HTR-8/SVneo (cell line): ENCODE measurements at places on chromosomes 7 and 10.

DNA sequence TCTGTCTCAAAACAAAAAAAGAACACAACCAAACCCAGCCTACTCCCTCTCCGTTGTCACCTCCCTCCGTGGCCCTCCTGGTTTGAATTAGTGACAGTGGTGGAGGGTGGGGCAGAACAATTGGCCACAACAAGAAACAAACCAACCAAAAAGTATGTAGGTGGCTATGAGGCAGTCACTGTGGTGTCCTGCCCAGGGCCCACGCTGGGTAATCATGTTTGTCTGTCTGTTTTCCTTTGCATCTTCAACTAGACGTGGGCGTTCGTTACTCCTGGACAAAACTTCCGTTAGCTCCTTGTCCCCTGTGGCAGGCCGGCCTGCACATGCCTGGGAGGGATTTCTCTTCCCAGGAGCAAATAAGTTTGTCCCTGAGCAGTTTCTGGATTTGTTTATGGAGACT lies 78.4 kb downstream of the XRCC2 start:
- no peak for DNase-seq

GRCh38 chr10:1159131-1160061 lies 103.2 kb downstream of the WDR37 start:
- DNase-seq = no peak

DNA sequence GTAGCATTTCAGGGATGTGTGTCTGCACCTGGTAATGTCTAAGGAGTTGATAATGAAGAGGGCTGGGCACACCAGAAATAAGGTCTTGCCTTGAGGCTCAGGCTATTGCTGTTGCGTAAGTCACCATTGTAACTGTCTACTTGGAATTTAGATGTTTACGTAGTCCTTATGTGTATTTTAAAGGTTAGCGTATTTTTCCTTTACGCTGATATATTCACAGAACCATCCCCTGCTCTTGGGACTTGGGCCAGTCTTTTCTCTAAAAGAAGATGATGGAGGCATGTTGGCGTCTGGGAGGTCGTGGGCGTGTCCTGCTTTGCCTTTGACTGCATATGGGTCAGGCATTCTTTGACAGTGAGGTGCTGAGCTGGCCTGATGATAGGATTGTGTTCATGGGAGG lies 14.7 kb downstream of the WDR37 start:
- DNase-seq = no peak

- peak; percentile 37 for DNase-seq
Observed at GRCh38 chr10:16777473-16778370, 39.5 kb downstream of the RSU1 start.

- no peak for DNase-seq
Observed at GRCh38 chr7:29471444-29472138, 92.0 kb upstream of the PRR15 start.

GRCh38 chr10:80204677-80205476 lies 460 bp downstream of the ANXA11 start:
- DNase-seq = no peak

DNA sequence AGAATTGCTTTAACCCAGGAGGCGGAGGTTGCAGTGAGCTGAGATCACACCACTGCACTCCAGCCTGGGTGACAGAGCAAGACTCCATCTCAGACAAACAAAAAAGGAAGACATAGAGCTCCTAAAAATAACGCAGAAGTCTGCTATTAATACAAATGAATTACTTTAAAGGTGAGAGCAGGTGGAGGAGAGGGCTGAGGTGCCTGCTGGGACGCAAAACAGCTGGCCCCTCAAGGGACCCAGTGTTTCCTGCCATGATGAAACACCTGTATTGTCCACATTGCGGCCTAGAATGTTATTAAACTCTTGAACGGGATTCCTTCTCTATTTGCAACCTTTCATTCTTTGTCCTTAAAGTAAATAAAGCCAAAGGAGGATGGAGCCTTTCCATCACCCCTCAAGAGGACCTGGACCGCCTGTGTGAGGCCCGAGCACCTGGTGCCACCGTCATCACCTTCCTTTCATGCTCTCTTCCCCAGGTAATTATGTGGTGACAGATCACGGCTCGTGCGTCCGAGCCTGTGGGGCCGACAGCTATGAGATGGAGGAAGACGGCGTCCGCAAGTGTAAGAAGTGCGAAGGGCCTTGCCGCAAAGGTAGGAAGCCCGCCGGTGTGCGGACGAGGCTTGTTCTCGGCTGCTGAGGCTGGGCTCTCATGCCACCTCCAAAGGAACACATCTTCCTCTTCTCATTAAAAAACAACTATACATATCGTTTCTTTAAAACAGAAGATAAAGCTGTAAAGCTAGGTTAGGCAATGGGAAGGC lies 136.7 kb downstream of the EGFR start:
- no peak for DNase-seq

DNA sequence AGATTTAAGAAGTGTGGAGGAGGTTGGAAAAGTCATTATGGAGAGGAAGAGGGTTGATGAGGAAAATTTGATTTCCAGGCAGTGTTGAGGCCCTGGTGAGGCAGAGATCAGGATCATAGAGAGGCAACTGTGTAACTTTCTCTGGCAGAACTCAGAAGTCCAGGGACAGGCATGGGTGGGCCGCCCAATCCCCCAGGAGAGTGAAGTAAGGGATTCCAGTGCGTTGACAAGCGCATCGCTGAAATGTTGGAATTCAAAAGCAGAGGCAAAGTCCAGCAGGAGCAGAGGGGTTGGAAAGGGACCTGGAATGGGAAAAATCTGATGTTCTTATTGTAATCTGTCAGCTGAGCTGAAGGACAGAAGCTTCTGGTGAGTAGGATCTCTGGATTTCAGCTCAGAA lies 207.3 kb downstream of the FAM107B start:
- DNase-seq = no peak

GRCh38 chr10:74934100-74934812 lies 107.9 kb downstream of the KAT6B start:
- DNase-seq = no peak

DNA sequence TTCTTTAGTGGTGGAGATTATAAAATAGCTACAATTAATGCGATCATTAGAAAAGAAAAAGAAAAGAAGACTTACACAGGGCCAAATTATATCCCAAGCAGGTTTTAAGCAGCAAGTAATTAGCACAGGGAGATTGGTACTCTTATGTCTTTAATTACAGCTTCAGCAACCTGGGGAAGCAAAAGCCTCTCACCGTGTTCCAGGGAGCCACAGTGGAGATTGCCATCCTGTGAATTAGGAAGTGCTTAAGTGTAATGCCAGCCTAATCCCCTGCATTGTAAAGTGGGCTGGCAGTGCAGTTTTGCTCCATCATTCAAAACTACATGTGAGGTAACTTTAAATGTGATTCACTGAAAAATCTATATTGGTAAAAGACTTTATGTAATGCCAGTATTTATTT lies 533.5 kb upstream of the COBL start:
- no peak for DNase-seq

GRCh38 chr7:112898432-112899290 lies 108.5 kb upstream of the TMEM168 start:
- DNase-seq = peak; percentile 25

GRCh38 chr10:91603931-91604331 lies 28.9 kb downstream of the PPP1R3C start:
- no peak for DNase-seq

DNA sequence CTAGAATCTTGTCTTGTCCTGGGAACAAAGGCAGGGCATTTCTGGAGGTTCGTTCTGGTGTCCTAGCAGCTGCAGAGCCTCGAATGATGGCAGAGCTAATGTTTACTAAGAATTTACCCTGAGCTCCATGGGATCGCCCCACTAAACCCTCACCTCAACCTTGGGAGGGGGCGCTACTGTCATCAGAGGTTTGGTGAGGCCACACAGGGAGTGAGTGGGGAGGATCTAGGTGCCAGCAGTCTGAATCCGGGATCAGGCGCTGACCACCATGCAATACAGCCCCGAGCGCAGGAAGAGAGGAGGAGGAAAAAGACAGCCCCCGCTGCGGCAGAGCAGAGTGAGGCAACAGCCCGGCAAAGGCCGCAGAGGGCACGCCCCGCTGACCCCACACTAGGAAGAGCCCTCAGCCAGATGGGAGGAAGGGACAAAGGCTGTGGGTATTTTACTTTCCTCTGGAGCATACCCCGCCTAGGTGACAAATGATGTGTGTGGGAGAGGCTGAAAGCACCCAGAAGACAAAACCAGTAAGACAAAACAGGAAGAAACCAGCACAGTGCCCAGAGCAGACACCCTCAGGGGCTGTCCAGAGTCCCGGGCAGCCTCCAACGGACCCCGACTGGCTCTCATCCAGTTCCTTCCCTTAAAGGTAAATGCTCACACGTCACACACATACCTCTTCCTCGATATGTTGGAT lies 103.5 kb downstream of the FAM53B start:
- DNase-seq = no peak

DNA sequence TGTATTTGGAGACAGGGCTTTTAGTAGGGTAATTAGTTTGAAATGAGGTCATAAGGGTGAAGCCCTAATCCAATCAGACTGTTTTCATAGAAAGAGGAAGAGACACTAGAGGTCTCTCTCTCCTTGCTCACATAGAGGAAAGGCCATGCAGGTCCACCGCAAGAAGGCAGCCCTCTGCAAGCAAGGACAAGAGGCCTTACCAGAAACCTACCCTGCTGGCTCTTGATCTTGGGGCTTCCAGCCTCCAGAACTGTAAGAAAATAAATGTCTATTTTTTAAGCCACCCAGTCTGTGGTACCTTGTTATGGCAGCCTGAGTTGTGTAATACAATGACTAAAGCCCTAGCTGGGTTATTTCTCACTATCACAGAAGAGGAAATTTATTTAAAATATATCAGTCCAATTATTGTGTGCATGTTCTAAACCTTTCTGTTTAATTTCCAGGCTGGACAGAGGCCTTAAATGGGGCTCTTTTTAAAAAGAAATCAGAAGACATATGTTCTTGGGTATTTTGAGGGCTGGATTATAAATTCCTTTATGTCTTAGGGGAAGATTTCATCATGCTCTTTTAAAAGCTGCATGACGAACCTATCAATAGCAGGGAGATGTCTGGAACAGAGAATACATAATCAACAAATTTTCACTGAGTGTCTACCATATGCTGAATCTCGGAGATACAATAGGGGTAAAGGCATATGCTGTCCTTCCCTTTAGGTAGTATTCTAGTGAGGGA lies 12.9 kb upstream of the TMEM26 start:
- no peak for DNase-seq

GRCh38 chr10:28754930-28755718 lies 77.8 kb downstream of the BAMBI start:
- DNase-seq = peak; percentile 49

- DNase-seq = no peak
Observed at GRCh38 chr7:17719998-17720397, 220.3 kb downstream of the SNX13 start.

- no peak for DNase-seq
Observed at GRCh38 chr7:2118630-2119190, 114.0 kb downstream of the MAD1L1 start.

DNA sequence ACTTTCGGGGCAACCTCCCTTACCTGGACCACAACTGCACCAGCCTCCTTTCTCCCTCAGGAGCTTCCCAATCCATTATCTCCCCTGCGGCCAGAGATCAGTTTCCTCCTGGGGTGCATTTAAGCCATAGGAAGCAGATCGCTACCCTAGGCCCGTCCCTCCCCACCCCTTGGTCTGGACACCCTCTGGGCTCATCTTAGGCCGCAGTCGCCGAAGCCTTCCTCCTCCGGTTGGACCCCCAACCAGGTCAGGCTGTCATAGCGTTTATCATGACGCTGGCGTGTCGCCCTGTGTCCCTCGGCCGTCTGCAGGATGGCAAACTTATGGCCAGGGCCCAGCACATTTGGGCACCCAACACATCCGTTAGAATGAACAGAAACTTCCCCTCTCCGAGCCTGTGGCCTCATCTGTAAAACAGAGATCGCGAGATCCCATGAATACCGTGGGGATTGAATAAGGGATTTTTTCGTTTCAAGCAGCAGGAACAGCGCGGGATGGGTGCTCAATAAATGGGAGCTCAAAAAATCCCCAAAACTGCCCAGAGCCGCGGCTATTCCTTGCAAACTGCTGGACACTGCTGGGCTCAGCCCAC lies 669 bp upstream of the AP5Z1 start:
- no peak for DNase-seq

GRCh38 chr10:6699336-6699735 lies 119.3 kb upstream of the PRKCQ start:
- DNase-seq = no peak

- no peak for DNase-seq
Observed at GRCh38 chr7:147990942-147991341, 599.6 kb upstream of the C7orf33 start.

DNA sequence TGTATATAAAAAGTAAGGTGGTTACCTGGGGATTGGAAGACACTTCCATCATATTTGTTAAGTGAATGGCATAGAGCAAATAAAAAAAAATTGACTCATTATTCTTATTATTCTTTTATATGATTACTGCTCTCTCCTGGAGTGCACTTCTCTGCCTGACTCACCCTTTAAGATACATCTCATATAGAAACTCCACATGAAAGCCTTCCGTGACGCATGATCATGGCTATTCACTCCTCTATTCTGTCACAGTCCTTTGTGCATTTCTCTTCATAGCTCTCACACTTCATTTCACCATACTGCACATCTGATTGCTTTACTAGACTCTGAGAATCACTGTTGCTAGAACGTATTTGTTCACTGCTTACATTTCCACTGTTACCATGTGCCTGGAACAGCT lies 597.3 kb downstream of the CNTNAP2 start:
- no peak for DNase-seq

- no peak for DNase-seq
Observed at GRCh38 chr7:21454182-21454581, 26.3 kb downstream of the SP4 start.

DNA sequence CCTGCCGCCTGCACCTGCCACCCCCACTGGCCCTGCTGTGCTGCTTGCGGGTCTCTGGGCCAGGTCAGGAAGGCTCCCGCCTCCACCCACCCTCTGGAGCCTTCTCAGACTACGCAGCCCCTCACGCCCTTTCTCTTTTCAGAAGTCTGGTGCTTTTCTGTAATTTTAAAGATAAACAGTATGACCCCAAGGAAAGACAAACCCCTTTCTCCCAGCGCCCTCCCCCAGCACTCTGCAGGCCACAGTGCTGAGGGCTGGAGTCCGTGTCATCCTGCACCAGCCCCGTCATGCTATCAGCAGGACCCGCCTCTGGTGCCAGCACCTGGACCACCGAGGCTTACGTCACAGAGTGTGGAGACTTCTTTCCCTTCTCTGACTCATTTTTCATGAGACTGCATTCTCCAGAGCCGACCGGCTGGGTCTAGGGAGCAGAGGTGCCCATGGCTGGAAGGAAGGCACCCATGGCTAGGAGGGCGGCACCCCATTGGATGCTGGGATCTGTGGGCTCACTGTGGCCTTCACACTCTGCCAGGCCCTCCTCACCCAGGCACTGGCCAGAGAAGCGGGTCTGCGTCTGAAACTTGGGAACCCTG lies 53.4 kb downstream of the CFAP46 start:
- DNase-seq = no peak

- peak; percentile 63 for DNase-seq
Observed at GRCh38 chr7:137898839-137899721, 52.3 kb upstream of the DGKI start.

- DNase-seq = peak; percentile 50
Observed at GRCh38 chr10:7300384-7300971, 110.4 kb downstream of the SFMBT2 start.

DNA sequence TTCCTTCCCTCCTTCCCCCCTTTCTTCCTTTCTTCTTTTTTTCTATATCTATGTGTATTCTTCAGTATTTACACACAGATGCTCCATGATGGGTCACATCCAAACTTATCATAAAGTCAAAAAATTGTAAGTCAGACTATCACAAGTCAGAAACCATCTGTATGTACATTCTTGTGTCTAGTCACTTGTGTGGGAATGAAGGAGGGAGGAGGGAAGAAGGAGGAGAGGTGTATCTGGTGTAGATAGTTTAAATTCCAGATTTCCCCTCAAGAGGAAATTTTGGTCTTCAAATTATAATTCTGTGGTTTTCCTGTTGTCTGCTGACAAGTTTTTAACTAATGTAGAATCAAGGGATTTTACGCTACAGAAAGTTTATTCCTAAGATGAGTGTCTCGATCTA lies 287.2 kb downstream of the ETV1 start:
- no peak for DNase-seq
